ENCODE measurements at places on chromosomes 3 and 15. TPM values are rescaled to one million over a fixed set of nuclear protein-coding genes. Genes with fewer than 3 reads are reported as not detected.

The CCR8 gene
- 0.19 TPM for polyA plus RNA-seq

The C3orf62 gene
- polyA plus RNA-seq: 4.1 TPM

The AP4E1 gene
- 10.2 TPM for polyA plus RNA-seq

The CLDN16 gene
- polyA plus RNA-seq: 0.16 TPM

DNA sequence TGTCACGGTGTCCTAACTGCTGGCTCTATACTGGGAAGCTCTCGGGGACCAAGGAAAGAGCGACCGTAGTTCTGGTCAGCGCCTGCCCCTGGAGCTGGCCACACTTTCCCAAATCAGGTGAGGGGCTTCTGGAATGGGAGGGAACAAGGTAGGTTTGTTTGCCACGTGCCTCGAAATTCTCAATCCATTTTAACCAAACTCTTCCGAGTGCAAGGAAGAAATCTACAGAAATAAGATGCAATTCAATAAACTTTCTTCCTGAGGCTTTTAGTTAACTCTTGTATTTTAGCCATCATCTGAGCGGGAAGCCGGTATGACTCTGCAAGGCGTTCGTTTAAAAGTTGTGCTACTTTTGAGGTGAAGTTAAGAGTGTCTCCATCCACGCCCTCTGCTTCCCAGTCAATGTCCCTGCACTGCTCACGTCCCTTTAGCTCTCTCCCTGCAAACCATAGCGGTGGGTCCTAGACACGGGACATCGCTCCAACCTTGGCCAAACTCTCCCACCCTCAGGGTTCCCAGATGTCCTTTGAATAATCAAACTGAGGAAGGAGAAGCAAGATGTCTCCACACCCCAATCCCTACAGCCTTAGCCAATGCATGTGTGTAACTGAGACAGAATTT lies 597 bp downstream of the AGTR1 start:
- peak; percentile 19 for DNase-seq

Data from muscle of arm (tissue), 14 donors.